ENCODE measurements at places on chromosomes 5 and 9.

DNA sequence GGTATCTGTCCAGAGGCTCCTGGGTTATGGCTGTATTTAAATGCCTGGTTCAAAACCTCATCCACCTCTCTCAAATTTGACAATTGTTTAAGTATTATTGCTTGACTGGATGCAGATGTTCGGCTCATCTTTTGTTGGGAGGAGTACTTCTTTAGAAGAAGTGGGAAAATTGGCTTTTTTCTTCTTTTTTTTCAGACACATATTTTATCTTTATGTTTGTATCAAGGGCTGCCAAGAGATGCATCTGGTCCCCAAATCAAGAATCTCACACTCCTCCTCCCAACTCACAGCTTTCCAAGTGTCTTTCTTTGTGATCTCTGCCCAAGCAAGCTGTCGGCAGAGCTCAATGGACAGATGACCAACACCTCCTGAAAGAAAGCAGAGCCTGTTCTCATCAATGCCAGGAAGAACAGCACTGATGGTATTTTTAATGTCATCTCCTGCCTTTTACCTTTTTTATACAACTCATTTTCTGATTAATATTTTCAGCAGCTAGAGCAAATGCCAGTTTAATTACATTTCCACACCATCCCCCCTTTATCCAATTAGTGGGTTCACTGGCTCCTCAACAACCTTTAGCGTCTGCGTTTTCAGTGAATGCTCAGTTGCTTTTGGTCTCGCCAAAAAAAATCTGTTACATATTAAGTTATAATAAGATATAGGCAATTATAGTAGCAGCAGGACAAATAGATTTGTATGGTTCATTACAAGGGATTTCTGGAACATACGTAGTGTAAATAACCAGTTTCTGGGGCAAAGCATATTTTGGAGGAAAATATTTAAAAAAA, 110.3 kb upstream of the SLIT3 start:
- DNase-seq = no peak

GRCh38 chr9:127822108-127822507, 19.4 kb downstream of the FPGS start:
- no peak for DNase-seq

- no peak for DNase-seq
Observed at GRCh38 chr9:85898332-85898731, 42.6 kb upstream of the NAA35 start.

GRCh38 chr9:106296426-106296825, 566.5 kb upstream of the ZNF462 start:
- no peak for DNase-seq

GRCh38 chr9:127785933-127786772, at the start of gene CDK9:
CDK9 (plus strand) TSS chr9:127786034; CDS start chr9:127786149, 115 bp downstream.
- DNase-seq = peak; percentile 97

- peak; percentile 76 for DNase-seq
Observed at GRCh38 chr9:114364134-114365041, 23.4 kb downstream of the AKNA start.

GRCh38 chr9:130981756-130982137, 27.2 kb upstream of the LAMC3 start:
- no peak for DNase-seq

- DNase-seq = no peak
Observed at GRCh38 chr5:33092719-33093118, 348.0 kb upstream of the TARS1 start.

- DNase-seq = peak; percentile 23
Observed at GRCh38 chr9:136529516-136530460, 16.1 kb downstream of the NOTCH1 start.

- no peak for DNase-seq
Observed at GRCh38 chr5:170301981-170302652, 4.5 kb upstream of the LCP2 start.

DNA sequence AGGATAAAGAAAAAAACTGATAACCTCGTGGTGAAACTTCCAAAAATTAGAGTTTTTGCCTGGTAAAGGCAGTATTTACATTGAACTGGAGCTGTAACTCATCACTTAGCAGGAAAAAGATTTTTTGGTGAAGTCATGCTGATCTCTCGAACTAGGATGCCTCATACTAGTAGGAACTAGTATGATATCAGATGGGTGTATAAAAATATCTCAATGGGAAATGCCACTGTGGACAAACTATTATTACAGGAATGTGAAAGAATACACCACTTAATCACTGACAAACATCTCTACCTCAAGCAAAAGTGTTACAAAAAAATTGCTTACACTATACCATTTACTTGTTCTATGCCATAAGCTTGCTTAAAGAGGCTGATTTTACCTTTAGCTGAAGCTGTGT, 28.4 kb downstream of the RFX3 start:
- peak; percentile 67 for DNase-seq

DNA sequence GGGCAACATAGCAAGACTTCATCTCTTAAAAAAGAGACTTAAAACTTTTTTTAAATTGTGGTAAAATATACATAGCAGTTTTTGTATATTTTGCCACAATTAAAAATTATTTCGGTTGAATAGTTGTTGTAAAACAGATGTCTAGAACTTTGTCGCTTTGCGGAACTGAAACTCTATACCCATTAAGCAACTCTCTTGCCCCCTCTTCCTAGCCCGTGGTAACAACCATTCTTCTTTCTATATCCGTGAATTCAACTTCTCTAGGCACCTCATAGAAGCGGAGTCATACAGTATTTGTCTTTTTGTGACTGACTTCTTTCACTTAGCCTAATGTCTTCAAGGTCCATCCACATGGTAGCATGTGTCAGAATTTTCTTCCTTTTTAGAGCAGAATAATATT, 43.3 kb downstream of the SPARC start:
- peak; percentile 79 for DNase-seq

Data from suppressor macrophage treated with lipopolysaccharide for 4 hours (primary cell).